Thoracic aorta (tissue), 2 donors: ENCODE measurements at places on chromosomes 5 and 9. TPM values are rescaled to one million over a fixed set of nuclear protein-coding genes. Genes with fewer than 3 reads are reported as not detected.

The NFIL3 gene
- total RNA-seq = 57.8 TPM

The TRIM36 gene
- total RNA-seq = 15.3 TPM

The PRDM9 gene
- total RNA-seq = not detected

The PCDHA9 gene
- total RNA-seq = 1.1 TPM

The PCDHB13 gene
- 16.1 TPM for total RNA-seq

The CCL28 gene
- 4.3 TPM for total RNA-seq

The CARD6 gene
- total RNA-seq = 13.5 TPM

The FRRS1L gene
- total RNA-seq = 0.81 TPM

The OR1J2 gene
- 3.2 TPM for total RNA-seq

- H3K36me3 ChIP-seq = no peaks in the 10 kb centered on the region
- H3K4me1 ChIP-seq = no peaks in the 10 kb centered on the region
- no peak for DNase-seq
- H3K4me3 ChIP-seq = no peak overlapping the region
- H3K27ac ChIP-seq = no peak overlapping the region
Measured at GRCh38 chr9:90805006-90805996, 3.7 kb downstream of the SYK start.

DNA sequence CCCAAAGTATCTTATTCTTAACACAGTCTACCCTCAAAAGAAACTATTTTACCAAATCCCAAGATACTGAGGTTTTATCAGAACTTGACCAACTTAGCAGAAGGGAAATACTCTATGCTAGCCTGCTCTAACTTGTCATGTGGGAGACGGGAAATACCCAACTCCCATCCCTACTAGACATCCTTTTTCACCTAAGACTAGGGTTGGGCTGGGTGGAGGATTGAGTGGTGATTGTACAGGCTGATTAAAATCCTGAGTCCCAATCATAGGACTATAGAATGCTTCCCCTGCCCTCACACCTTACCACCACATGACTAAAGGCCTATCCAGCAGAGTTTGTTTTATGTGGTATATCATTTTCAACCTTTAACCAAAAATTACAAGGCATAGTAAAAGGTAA is 786.5 kb downstream of the TAF11L14 start:
- no peaks in the 10 kb centered on the region for H3K27me3 ChIP-seq
- DNase-seq = no peak
- no peaks in the 10 kb centered on the region for H3K36me3 ChIP-seq
- no peak overlapping the region for H3K4me3 ChIP-seq

DNA sequence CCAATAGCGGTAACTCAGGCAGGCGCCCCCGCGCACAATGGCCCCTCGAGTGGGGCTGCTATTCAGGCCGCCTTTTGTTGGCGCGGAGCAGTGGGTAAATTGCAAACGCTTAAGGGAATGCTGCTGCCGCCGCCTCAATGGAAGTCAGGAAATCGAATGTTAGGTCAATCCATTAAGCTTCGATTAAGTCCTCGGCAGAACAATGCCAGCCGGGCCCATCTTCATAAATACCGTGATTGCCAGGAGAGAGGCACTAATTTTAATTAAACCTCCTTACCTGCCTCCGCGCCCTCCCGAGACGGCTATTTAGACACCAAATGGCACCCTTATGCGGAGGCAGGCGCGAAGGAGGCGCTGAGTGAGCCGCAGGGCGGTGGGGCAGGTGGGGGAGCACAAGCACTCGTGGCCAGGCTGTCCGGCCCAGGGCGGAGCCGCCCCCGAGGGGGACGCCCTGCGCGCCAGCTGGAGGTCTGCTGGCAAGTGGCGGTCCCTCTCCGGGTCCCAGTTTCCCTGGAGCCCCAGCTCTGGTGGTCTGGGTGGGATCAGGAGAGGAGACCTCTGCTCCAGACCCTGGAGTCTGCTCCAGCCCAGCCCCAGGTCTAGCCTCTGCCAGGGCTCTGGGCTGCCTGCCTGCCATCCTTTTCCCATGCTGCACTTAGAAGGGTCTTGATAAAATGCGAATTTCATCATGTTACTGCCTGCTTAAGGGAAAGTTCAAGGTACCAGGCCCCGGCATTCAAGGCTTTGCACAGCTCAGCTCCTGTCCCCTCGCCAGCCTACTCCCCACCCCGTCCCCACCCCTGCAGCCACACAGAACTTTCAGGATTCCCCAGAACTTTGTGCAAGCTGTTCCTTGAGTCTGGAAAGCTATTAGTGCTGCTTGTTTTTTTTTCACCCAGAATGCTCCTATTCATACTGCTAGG is 19.7 kb downstream of the NR5A1 start:
- no peak for DNase-seq
- no peak overlapping the region for H3K27ac ChIP-seq

DNA sequence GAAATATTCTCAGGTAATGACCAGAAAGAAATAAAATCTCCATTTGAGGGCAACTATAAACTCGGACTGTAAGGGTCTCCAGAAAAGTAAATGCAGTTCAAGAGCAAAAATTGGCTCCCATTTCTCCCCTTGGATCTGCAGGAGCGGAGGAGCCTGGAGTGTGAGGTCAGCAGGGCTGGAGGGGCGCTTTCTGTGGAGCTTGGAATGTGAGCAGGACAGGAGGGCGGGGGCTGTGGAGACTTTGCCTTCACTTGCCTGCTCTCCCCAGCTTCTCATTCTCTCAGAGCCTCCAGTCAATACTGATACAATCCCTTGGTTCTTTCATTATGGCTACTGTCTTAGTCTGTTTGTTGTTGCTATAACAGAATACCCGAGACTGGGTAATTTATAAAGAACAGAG is 162.8 kb upstream of the ANKH start:
- no peaks in the 10 kb centered on the region for H3K36me3 ChIP-seq
- H3K4me3 ChIP-seq = no peak overlapping the region
- H3K27ac ChIP-seq = no peak overlapping the region
- H3K4me1 ChIP-seq = no peaks in the 10 kb centered on the region

GRCh38 chr5:172336676-172337285 is 53.2 kb upstream of the UBTD2 start:
- H3K36me3 ChIP-seq = peaks cover 40% of the 10 kb centered on the region
- H3K4me3 ChIP-seq = no peak overlapping the region
- no peak overlapping the region for H3K27ac ChIP-seq

GRCh38 chr5:33827018-33827707 is 64.6 kb downstream of the ADAMTS12 start:
- H3K27me3 ChIP-seq = no peaks in the 10 kb centered on the region
- no peak overlapping the region for H3K4me3 ChIP-seq
- no peak for DNase-seq
- H3K27ac ChIP-seq = no peak overlapping the region
- peaks cover 4% of the 10 kb centered on the region for H3K4me1 ChIP-seq

DNA sequence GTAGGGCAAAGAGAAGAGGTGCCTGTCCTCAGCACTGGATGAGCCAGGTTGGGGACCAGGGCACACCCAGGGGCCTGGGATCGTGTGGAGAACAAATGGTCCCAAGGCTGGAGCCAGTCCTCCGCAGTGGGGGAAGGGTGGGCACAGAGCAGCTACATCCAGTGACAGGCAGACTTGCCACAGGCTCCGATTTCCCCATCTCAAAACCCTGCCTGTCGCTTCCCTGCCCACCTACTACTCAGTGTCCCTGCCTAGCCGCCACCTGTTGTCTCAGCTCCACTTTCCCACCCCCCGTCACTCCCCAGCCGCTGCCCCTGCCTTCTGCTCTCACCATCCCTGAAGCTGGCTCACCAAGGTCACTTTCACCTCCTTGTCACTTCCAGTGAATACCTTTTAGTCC is 13.9 kb upstream of the ENHO start:
- no peak overlapping the region for H3K4me3 ChIP-seq
- no peaks in the 10 kb centered on the region for H3K4me1 ChIP-seq
- no peak for DNase-seq
- no peaks in the 10 kb centered on the region for H3K27me3 ChIP-seq

GRCh38 chr9:91558395-91558794 is 134.8 kb upstream of the NFIL3 start:
- no peaks in the 10 kb centered on the region for H3K27me3 ChIP-seq
- no peaks in the 10 kb centered on the region for H3K4me1 ChIP-seq

GRCh38 chr5:164098979-164099378 is 593.6 kb downstream of the MAT2B start:
- H3K27me3 ChIP-seq = no peaks in the 10 kb centered on the region
- H3K4me1 ChIP-seq = no peaks in the 10 kb centered on the region
- DNase-seq = no peak
- no peaks in the 10 kb centered on the region for H3K36me3 ChIP-seq
- no peak overlapping the region for H3K27ac ChIP-seq

- H3K27me3 ChIP-seq = no peaks in the 10 kb centered on the region
- H3K27ac ChIP-seq = no peak overlapping the region
- DNase-seq = no peak
- H3K4me3 ChIP-seq = no peak overlapping the region
Measured at GRCh38 chr5:5371957-5372356, 50.5 kb upstream of the ICE1 start.

DNA sequence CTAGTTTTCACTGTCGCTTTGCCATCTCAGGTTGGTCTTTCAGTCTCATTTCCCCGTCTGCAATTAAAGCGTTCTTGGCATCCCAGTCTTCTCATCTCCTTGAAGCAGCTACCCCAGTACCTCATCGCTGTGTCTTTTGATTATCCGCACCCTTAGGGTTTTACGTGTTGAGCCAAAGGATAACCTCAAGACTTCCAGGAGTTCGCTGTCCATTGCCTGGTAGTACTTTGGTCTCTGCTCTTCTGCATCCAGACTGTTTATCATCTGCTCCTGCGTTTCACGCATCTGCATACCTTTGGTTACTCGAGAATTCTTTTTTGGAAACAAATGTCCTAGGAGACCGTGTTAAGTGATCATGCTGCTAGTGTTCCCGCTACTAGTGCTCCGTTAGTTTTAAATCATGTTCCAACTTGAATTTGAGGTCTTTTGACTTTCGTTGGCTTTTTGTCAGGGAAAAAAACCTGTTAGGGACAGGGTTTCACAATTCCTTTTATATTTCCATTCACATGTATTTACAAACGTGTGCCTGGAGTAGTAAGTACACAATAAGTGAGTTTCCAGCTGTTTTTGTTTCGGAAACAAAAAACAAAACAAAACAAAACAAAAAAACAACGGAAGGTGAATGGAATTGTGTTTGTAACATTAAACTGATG is 888 bp downstream of the RABGAP1 start:
- H3K27me3 ChIP-seq = no peaks in the 10 kb centered on the region
- H3K36me3 ChIP-seq = peaks cover 4% of the 10 kb centered on the region
- H3K4me3 ChIP-seq = peak overlapping the region; percentile 94
- no peak for DNase-seq
- H3K27ac ChIP-seq = peak overlapping the region; percentile 85
